ENCODE measurements at places on chromosomes 4 and X. TPM values are rescaled to one million over a fixed set of nuclear protein-coding genes. Genes with fewer than 3 reads are reported as not detected.
A peak's percentile ranks its signal among the peaks of the same experiment; 100 is the strongest.

- no peak for DNase-seq
Measured at GRCh38 chrX:9339603-9340491, 125.0 kb upstream of the TBL1X start.

DNA sequence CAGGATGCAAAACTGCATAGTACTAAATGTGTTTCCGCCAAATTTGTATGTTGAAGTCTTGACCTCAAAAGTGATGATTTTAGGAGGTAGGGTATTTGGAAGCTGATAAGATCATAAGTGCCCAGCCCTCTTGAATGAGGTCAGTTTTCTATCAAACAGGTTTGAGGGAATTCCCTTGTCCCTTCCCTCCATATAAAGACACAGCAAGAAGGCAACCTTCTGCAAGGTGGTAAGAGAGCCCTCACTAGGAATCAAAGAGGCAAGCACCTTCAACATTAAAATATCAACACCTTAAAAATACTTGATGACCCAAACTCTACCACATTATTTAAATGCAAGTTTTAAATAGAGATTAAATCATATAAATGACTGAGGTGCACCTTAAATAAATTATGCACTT, 288.6 kb downstream of the EPHA5 start:
- DNase-seq, result no peak

ANXA10 gene
- total RNA-seq, result not detected

DNA sequence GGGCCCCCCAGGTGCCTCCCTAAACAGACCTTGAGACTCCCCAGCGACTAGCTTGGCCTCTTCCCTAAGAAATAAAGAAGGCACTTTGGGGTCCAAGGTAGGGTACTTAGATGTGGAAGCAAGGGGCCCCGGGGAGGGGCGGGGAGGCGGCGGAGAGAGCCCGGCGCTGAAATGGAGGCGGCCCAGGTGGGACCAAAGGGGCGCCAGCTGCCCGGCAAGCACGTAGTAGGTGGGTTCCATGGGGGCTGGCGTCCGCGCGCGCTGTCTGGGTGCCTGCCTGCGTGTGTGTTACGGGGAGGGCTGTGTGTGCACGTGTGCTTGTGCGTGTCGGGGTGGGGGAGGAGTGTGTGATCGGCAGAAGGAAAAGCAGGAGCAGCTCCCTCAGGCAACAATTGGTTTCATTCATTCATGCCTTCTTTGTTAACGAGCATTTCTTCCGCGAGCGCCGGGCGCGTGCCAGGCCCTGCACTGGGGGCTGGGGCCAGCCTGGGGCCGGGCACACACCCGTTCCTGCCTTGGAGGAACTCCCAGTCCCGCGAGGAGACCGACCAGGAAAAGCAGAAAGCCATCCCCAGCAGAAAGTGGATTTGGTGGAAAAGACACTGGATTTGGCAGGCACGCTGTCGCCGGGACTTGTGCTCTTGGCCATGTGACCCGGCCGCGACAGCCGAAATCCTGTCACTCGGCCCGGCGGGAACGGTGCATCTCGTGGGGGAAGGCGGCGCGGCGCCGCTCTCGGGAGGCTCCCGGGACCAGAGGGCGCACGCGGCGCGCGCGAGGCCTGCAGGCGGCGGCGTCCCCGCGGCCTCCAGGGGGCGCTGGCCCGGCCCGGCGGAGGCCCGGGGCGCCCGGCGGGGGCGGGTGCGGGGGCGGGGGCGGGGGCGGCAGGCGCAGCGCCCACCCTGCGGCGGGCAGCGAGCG, 3.3 kb upstream of the DUSP9 start:
- no peak for DNase-seq

- peak; percentile 13 for DNase-seq
Measured at GRCh38 chr4:71229477-71230270, 109.1 kb upstream of the SLC4A4 start.

All from endothelial cell of umbilical vein (primary cell).